Neural progenitor cell (in vitro differentiated cells): ENCODE measurements at places on chromosomes 5 and 9. TPM values are rescaled to one million over a fixed set of nuclear protein-coding genes. Genes with fewer than 3 reads are reported as not detected.

The FRMPD1 gene
- not detected in 2 replicates for total RNA-seq

The CDX1 gene
- not detected in 2 replicates for total RNA-seq

The ANKRD20A1 gene
- total RNA-seq = not detected in 2 replicates

The ORM2 gene
- total RNA-seq = 0.43 TPM in 1 of 2 replicates, not detected in the other

The NRG2 gene
- total RNA-seq = 0.13 and 0.62 TPM in 2 replicates

The ADAMTS2 gene
- 1.2 and 3.0 TPM in 2 replicates for total RNA-seq

The JAK2 gene
- total RNA-seq = 3.2 and 3.9 TPM in 2 replicates

The C6 gene
- total RNA-seq = not detected in 2 replicates

The DBH gene
- not detected in 2 replicates for total RNA-seq

The FGF1 gene
- total RNA-seq = not detected in 2 replicates

The NAIF1 gene
- 8.4 and 9.5 TPM in 2 replicates for total RNA-seq

The NIPAL4 gene
- not detected in 2 replicates for total RNA-seq

The PCDHA13 gene
- total RNA-seq = 1.9 and 2.3 TPM in 2 replicates

The TAF11L11 gene
- total RNA-seq = not detected in 2 replicates

The RMI1 gene
- total RNA-seq = 22.9 and 35.7 TPM in 2 replicates

The PCDH12 gene
- not detected in 2 replicates for total RNA-seq

The TLR4 gene
- 0.22 and 0.24 TPM in 2 replicates for total RNA-seq

The PTGDS gene
- total RNA-seq = not detected in 2 replicates

The SERF1B gene
- total RNA-seq = 42.4 and 48.6 TPM in 2 replicates

The RASGRF2 gene
- total RNA-seq = 0.15 and 0.40 TPM in 2 replicates

The PCDHGA6 gene
- total RNA-seq = 0.77 and 1.4 TPM in 2 replicates

The ENTREP1 gene
- 1.8 TPM in 2 replicates for total RNA-seq

The WDR55 gene
- 6.9 and 15.1 TPM in 2 replicates for total RNA-seq

The ARL14EPL gene
- total RNA-seq = not detected in 2 replicates

The OSMR gene
- 0.22 and 0.58 TPM in 2 replicates for total RNA-seq

The NUTM2G gene
- not detected in 2 replicates for total RNA-seq

The CORO2A gene
- total RNA-seq = 2.4 and 3.6 TPM in 2 replicates

The PLPP7 gene
- 5.4 and 11.5 TPM in 2 replicates for total RNA-seq

The CAVIN4 gene
- total RNA-seq = 6.1 and 8.8 TPM in 2 replicates

The PFDN1 gene
- total RNA-seq = 79.8 and 84.3 TPM in 2 replicates

The CDHR2 gene
- not detected in 2 replicates for total RNA-seq
